ENCODE measurements at places on chromosomes 4 and X.

- peak; percentile 27 for DNase-seq
Measured at GRCh38 chrX:11533199-11533651, 132.5 kb downstream of the ARHGAP6 start.

DNA sequence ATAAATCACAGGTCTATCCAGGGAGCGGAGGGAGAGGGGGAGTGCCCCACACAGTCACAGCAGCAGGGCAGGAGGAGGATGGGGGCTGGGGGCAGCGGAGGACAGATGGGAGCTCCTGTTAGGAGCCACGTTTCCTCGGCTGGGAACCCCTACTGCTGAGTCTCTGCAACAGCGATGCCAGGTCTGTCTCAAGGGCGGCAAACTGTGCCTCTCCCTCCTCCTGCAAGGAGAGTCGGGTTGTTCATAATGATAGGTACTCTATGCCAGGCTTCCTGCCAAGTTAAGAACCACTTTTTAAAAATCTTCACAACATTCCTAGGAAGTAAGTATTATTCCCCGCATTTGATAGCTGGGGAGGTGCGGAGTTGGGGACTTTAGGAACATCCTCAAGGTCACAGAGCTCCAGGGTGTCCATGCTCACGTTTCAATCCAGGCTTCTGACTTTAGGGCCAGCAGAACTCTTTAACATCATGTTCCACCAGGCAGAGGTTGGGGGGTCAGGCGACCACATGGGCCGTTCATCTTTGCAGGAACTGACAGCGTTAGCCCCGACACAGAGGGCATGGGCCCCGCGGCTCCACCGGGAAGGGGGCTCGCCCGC, 98.3 kb upstream of the MAML3 start:
- no peak for DNase-seq

DNA sequence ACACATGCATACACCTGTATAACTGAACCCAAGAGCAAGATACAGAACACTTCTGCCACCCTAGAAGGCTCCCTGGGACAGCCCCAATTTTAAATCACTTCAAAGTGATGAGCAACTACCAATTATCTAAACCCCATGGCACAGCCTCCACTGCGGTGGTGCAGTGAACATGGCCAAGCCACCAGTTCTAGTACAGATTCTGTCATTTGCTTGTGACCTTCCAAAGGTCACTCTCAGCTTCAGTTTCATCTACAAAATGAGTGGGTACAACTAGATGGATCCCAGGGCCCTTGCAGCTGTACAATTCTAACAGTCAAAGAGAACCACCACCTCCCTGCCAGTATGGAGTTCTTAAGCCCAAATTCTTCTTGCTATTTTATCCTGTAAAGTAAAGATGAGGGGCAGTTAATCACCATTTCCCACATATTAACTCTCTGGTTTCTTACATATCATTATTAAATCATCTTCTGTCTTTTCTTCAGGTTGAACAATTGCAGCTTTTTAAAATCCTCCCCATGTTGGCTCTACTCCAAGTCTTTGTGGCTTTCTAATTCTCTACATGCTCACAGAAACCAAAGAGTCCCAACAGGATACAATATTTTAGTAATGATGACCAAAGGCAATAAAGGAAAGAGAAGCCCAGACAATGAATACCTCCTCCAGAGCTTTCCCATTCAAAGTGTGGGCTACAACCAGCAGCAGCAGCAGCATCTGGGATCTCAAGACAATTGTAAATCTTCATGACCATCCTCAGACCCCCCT, 39.0 kb upstream of the GPM6B start:
- no peak for DNase-seq

GRCh38 chr4:90160044-90160443, 32.9 kb downstream of the CCSER1 start:
- DNase-seq, result no peak

- no peak for DNase-seq
Measured at GRCh38 chr4:120316416-120316815, 249.8 kb upstream of the MAD2L1 start.

DNA sequence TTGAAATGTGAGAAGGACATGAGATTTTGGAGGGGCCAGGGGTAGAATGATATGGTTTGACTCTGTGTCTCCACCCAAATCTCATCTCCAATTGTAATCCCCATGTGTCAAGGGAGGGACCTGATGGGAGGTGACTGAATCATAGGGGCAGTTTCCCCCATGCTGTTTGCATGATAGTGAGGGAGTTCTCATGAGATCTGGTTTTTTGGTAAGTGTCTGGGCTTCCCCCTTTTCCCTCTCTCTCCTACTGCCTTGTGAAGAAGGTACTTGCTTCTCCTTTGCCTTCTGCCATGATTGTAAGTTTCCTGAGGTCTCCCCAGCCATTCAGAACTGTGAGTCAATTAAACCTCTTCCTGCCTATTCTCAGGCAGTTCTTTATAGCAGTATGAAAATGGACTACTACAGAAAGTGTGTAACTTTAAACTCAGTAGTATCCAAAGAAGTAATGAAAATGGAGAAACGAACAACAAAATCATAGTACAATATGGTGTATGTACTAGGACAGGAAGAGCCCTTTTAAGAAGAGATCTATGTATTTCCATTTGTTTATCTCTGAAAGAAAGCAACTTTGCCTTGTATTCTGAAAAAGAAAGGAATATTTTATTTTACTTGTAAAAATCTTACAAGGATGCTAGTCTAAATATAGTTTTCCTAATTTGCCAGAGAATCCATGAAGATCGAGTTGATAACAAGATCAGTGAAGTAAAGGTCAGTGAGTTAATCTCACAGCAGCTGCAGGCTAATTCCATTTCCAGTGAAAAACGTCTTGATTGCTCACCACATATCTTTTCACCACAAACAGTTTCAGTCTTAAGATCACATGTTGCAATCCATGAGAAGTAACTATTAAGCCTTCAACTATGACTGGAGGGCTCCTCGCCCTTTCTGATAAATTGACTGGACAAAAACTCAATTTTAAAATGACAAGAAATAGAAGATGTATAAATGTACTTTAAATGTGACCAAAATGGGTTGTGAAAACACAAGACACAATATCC, 20.5 kb downstream of the PKD2 start:
- peak; percentile 60 for DNase-seq

GRCh38 chr4:153938994-153939393, 150.1 kb upstream of the SFRP2 start:
- DNase-seq, result no peak

- DNase-seq, result no peak
Measured at GRCh38 chrX:148441387-148441786, 59.0 kb upstream of the AFF2 start.

DNA sequence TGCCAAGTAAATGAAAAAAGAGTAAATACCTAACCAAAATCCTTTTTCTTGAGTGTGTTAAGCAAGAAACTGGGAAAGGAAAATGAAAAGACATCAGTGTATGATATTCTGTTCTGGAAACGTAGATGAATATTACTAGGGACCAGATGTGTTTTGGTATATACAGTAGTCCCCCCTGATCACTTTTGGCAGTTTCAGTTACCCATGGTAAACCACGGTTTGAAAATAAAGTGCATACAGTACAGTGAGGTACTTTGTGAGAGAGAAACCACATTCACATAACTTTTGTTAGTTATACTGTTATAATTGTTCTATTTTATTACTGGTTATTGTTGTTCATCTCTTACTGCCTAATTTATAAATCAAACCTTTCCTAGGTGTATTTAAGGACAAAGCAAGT, 250.9 kb downstream of the TENM3 start:
- DNase-seq, result no peak

GRCh38 chrX:16258882-16259281, 91.6 kb downstream of the MAGEB17 start:
- no peak for DNase-seq

DNA sequence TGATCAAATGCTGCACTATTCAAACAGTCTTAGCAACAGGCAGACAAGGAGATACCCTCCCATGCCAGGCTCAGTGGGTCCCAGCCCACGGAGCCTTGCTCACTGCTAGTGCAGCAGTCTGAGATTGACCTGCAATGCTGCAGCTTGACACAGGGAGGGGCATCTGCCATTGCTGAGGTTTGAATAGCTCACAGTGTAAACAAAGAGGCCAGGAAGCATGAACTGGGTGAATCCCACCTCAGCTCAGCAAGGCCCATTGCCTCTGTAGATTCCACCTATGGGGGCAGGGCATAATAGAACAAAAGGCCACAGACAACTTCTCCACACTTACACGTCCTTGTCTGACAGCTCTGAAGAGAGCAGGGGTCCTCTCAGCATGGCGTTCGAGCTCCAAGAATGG, 26.6 kb upstream of the ZXDB start:
- DNase-seq, result no peak

- DNase-seq, result no peak
Measured at GRCh38 chrX:133412665-133413064, 2.6 kb downstream of the GPC4 start.

DNA sequence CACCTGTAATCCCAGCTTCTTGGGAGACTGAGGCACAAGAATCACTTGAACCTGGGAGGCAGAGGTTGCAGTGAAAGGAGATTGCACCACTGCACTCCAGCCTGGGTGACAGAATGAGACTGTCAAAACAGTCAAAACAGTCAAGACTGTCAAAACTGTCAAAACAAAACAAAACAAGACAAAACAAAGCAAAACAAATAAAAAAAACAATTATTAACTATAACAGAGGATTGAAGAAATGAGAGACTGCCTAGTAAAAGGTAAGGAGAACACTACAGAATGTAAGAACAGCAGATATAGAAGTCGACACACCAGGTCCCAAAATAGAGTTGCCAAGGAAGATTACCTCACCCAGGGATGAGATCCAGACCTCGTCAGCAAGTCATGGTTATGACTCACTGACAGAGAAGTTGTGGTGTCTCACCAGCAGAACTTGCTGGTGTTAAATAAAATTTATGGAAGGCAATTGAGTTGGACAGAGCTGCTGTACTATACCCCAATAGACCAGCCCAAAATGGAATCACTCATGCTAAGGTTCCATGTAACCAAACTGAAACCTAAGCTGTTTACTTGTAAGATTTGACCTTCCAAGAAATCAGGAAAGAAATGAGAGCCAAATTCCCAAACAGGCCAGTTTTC, 32.1 kb upstream of the GK start:
- peak; percentile 80 for DNase-seq
